ENCODE measurements at places on chromosomes 6 and 20.

DNA sequence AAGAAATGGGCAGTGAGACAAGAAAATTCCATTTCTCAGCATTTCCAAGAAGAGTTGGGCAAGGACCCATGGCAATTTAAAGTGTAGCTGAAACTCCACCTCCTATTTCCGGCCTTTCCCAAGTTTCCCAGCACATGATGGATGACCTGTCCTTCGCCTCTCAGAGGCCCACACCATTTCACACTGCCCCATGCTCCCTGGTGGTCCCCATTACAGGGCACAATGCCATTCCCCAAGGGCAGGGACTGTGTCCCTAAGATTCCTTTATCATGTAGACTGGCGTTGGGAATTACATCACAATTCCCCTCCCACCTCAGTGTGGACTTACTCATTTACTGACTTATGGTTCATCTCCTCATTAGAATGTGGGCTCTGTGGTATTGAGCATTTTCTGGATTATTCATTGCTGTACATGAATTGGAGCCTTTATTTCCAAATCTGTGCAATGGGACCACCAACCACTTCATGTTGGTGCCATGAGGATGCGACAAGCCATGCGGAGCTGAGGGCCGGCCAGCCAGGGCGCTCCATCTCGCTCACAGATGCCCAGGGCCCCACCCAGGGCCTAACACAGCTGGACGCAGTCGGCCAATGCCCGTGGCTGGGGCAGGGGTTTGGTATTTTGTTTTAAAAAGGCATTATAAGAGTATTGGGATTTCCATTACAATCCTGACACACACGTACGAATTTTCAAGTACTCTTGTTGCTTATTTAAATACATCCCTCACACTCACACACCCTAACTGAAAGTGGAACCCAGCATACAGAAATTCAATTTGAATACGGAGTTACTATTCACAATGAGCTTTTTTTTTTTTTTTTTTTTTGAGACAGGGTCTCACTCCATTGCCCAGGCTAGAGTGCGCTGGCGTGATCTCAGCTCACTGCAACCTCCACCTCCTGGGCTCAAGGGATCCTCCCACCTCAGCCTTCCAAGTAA is 5.4 kb downstream of the ACSS1 start:
- no peak for DNase-seq

DNA sequence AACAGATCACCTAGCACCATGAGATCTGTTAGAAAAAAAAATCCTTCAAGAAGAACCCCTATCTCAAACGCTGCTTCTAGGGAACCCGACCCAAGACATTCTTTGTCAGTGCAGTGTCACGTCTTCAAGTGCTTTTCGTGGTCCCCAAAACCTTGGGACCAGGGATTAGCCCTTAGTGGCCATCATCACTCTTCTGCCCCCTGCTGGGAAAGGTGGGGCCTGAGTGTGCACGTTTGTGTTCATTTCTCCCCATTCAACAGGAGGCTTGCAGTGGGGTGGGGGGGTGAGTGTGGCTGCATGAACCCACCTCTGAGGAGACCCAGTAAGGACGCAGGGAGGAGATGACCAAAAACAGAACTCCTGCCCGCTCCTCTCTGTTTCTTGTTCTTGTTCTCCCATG is 218.2 kb upstream of the RNF24 start:
- DNase-seq = no peak

- DNase-seq = no peak
These were observed 256.0 kb downstream of the CDKAL1 start for GRCh38 chr6:20790032-20790791.

DNA sequence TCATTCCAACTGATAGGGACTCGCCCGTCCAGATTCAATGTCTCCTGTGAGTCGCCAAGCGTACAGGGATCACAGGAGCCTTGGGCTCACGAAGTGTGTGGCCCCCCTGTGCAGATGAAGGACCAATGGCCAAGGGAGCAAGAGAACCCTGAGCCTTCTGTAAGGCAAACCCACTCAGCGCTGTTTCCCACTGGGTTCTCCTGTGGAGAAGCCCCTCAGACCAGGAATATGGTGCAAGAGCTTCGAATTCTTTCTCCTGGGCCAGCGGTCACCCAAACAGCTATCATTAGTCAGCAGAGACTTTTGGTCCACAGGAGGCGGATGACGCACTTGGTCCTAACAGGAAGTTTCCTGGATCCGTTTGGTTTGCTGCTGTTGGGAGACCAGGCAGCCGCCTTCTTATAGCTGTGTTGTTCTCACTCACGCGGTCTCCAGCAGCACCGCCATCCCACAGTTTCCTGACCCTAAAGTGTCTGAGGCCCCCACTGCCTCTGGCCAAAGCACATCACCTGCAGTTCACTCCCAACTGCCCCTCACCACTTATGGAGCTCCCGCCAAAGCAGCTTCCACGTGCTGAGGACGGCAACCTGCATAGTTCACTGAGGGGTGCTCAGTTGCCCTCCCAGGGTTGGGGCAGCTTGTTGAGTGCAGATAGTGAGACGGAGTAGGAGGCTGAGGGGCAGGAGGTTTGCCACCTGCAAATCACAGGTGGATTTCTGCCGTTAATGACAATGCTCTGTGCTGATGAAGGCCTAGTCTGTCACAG is 268.6 kb downstream of the ERMARD start:
- DNase-seq = no peak

DNA sequence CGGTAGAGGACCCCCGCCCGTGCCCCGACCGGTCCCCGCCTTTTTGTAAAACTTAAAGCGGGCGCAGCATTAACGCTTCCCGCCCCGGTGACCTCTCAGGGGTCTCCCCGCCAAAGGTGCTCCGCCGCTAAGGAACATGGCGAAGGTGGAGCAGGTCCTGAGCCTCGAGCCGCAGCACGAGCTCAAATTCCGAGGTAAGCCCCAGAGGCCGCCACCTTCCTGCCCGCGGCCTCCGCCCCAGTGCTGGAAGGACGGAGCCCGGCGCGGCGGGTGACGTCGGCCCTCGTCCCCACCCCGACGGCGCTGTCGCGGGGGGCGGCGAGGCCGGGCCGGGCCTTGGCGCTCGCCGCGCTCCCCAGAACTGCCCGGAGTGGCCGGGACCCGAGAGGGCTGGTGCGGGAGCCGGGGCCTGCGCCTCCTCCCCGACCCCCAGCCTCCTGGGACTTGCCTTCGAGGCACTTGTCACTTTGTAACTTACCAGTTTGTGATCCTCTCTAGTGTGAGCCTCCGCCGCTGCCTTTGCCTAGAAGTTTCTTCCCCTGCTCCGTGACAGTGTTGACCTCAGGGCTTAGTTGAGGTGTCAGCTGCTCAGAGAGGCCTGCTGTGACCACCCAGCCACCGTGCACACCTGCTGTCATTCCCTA is 417 bp downstream of the VAPB start:
- DNase-seq = peak; percentile 65

- no peak for DNase-seq
These were observed 29.2 kb downstream of the RHAG start for GRCh38 chr6:49607391-49607982.

DNA sequence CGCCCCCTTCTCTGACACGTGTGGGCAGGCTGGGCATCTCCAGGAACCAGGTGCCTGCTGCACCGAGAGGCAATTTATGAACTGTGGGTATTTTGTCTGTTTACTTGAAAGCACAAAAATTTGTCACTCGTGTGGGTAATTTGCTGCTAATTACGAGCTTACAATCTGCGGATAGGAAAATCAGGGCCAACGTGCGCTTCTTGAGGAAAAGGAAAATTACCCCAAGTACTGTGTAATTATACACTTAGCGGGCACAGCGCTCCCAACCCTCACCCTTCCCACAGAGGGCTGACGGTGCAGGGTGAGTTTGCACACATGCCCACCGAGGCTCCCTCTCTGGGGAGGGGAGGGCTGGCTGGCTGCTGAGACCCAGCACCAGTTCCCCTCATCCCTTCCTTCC is 25.3 kb upstream of the MDGA1 start:
- no peak for DNase-seq

GRCh38 chr20:7712661-7713060 is 227.6 kb downstream of the HAO1 start:
- DNase-seq = no peak

GRCh38 chr6:34664256-34664971 is 32.2 kb downstream of the ILRUN start:
- no peak for DNase-seq

- no peak for DNase-seq
These were observed at the start of gene OR5V1 for GRCh38 chr6:29368765-29369164. Gene OR5V1 (minus strand): TSS chr6:29368865. CDS start chr6:29356195, 12,670 bp downstream.

GRCh38 chr20:43534791-43535350 is 24.0 kb upstream of the SGK2 start:
- no peak for DNase-seq

DNA sequence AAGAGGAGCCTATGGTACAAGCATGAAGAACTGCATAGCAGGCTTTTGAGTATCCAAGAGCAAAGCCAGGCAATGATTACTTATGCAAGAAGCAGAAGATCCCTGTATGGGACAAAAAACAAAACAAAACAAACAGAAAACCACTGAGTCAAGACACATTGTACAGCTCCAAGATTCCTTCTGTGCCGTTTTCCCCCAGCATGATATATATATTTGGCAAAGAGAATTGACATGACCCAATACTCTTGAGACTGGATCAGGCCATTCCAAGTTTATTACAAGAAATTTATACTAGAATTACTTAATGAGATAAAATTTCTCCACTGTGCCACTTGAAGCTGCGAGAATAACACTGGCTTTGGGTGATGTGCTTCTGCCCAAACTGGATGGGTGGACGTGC is 65.5 kb downstream of the TRMT11 start:
- no peak for DNase-seq

GRCh38 chr6:121093928-121094327 is 240.4 kb downstream of the TBC1D32 start:
- no peak for DNase-seq

GRCh38 chr20:22954661-22955060 is 80.5 kb upstream of the SSTR4 start:
- no peak for DNase-seq

GRCh38 chr20:3021777-3022176 is 21.6 kb upstream of the GNRH2 start:
- no peak for DNase-seq

DNA sequence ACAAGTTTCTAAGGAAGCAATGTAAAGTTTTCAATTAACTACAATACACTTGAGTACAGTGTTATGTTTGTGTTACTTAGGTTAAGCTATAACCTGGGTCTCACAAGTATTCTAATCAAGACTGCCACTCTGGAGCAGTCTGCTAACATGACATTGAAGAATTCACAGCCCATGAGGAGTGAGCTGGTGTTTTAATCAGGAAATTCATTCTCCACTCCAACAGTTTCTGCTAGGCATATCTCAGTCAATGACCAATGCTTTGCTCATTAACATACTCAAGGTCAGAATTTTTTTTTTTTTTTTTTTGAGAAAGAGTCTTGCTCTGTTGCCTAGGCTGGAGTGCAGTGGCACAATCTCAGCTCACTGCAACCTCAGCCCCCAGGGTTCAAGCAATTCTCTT is 59.6 kb upstream of the SAMHD1 start:
- no peak for DNase-seq

DNA sequence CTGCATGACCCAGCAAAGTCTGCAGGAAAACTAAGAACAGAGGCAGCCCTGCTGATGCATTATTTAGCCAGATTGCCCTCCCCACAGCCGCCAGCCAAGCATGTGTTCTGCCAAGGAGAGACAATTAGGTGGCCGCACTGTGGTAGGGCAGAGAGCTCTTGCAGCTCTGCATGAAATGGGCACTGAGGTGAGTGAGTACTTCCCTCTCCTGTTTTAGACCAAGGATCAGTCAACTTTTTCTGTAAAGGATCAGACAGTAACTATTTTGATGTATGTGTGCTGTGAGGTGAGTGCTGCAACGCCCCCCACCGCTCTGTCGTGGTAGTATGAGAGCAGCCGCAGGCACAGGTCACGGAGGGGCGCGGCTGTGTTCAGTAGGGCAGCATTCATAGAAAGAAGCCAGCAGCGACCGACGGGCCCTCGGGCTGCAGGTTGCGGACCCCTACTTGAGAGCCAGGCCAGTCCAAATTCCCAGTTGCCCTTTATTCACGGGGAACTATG is 23.8 kb upstream of the FAM50B start:
- DNase-seq = peak; percentile 55

DNA sequence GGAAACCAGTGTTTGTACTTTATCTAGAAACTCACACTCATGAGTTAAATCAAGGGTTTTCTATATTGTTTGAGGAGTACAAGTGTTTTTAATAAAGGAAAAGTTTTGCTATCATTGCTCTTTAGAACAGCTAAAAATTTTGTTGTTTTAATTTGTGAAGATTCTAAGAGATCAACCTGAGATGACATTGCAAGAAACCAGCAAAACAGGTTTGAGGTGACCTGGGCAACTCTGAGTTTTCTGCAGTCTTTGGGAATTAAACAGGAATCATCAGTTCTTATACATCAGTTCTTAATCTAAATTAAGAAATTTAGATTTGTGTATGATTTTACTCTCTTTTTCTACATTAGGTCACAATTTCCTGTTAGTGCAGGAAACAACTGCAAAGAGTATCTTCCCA is 114.5 kb downstream of the JAG1 start:
- no peak for DNase-seq

DNA sequence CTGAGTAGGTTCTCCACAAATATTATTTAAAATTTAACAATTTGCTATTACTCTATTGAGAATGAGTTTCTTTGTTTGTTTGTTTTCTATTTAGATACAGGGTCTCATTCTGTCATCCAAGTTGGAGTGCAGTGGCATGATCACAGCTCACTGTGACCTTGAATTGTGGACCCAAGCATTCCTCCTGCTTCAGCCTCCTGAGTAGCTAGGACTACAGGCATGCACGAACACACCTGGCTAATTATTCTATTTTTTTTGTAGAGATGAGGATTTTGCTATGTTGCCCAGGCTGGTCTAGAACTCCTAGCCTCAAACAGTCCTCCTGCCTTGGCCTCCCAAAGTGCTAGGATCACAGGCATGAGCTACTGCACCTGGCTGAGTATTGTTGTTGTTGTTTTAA is 122.2 kb downstream of the PHF3 start:
- DNase-seq = no peak

DNA sequence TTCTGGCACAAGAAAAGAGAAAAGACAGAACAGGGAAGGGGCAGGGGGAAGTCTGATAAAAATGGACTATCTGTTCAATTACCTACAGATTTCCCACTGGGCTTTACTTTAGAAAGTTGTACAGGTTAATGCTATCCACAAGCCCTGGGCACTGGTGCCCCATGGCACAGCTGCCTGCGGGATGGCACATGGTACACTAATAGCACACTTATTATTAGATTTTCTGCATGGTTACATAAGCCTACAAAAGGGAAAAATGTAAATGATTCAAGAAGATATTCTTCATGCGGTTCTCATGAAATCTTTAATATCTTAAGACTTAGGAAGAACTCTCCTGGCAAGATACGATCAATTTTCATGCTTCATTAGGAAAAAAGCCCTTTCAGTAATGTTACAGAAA is 137.5 kb downstream of the GMPR start:
- DNase-seq = no peak

DNA sequence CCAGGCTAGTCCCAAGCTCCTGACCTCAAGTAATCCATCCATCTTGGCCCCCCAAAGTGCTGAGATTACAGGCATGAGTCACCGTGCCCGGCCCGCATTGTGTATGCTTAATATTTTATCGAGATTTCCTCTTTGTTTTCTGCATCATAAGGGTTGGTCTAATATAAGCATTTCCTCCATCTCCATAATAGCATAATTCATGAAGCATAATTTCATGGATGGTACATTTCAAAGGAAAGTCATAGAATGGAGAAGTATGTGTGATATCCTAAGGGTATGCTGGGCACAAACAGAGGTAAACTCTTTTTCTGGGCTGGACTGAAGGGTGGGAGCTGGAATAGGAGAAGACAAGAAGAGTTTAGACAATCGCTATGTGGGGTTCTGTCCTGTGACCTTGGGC is 17.5 kb upstream of the TIAM2 start:
- DNase-seq = no peak

- peak; percentile 86 for DNase-seq
These were observed 744 bp upstream of the FOXO3 start for GRCh38 chr6:108559884-108560462.

- DNase-seq = no peak
These were observed 231.6 kb downstream of the LRFN2 start for GRCh38 chr6:40355532-40355931.
